ENCODE measurements at places on chromosomes 4 and X.
A peak's percentile ranks its signal among the peaks of the same experiment; 100 is the strongest.

DNA sequence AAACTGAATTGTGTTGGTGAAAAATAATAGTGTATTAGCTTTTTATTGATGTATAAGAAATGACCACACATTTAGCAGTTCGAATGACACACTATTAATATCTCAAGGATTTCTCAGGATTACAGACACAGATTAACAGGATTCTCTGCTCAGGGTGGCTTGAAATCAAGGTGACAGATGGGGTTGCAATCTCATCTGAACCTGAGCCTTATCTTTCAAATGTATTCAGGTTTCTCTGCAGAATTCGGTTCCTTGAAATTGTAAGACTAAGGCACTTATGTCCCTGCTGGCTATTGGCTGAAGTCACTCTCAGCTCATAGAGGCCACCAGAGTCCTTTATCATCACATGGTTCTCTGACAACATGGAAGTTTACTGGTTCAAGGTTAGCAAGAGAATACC lies 1780.1 kb downstream of the ARAP2 start:
- no peak for DNase-seq

DNA sequence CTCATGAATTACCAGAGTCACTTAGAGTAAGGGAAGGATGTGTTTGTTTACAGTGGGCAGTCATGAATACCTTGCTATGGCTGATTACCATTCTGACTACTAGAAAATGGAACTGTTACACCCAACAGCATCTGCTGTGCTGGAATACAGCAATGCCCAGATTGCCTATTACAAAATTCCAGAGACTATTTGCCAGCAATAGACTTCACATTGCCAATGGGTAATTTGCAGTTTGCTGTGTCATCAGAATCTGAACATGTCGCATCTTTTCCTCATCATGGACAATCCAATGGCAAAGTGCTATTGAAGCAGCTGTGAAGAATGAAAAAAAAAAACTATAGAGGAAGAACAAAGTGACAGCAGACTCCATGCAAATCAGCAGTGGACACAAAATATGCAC lies 356.6 kb downstream of the CXXC4 start:
- no peak for DNase-seq

- no peak for DNase-seq
Measured at GRCh38 chr4:39922399-39922798, 55.3 kb downstream of the PDS5A start.

DNA sequence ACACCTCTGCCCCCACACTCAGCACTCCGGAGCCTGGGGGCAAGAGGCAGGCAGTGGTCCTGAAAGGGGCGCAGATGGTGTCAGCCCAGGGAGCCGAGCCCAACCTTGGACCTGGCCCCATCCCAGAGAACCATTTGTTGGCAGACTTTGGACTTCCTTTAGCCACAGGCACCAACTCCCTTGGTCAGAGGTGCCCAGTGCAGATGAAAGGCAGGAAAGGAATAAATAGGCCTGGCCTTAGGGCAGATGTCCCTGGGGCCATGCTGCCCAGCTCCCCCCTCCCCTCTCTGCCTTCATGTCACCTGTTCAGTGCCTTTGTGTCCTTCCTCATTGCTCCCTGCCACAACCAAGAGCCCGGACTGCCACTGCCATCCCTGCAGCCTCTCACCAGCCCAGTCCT lies 52.8 kb downstream of the SEL1L3 start:
- no peak for DNase-seq

DNA sequence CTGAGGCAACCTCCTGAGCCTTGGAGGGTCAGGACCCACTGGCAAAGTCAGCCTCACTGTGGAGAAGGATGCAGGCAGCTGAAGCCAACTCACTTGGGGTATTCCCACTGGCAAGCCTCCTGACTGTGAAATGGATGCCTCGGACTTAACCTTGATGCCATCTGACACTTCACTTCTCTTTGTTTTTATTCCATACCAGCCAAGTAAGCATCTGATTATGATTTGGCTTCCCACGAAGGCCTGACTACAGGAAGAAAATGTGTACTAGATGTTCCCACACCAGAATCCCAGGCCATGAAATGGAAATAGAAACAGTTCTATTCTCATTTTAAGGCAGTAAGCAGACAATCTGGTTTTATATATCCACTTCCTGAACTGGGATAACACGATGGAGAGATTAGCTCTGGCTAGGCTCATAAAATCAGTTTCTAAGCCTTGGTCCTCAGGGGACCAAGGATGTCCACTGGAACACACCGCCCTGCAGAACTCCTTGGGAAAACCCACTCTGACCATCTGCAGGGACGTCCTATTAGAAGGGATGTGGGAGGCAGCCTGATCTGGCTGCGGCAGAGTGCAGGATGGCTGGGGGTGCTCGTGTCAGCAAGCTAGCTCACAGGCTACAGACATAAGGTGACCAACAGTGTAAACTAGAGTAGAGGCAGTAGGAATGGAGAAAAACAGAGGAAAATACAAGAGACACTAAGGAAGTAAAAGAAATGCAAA lies 89.3 kb downstream of the TSPAN5 start:
- DNase-seq, result no peak

DNA sequence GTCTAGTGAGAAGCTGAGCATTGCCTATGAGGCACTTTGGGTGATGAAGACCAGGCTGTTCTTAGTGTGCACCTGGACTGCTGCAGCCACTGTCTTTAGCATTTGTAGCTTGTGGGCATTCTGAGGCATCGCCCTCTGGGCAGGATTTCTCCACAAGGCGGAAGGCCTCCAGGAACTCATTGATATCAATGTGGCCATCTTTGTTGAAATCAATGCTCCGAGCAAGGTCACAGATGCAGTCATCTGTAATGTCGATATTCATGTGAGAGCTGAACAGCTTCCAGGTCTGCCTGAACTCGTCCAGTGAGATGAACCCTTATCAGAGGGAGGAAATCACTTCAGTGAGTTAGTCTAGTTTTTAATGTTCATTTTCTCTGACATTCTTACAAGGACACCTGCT lies 41.6 kb downstream of the PPEF2 start:
- DNase-seq, result no peak

- no peak for DNase-seq
Measured at GRCh38 chrX:3136161-3136961, 95.1 kb downstream of the ARSF start.

- DNase-seq, result no peak
Measured at GRCh38 chr4:88900432-88900831, 156.6 kb downstream of the FAM13A start.

DNA sequence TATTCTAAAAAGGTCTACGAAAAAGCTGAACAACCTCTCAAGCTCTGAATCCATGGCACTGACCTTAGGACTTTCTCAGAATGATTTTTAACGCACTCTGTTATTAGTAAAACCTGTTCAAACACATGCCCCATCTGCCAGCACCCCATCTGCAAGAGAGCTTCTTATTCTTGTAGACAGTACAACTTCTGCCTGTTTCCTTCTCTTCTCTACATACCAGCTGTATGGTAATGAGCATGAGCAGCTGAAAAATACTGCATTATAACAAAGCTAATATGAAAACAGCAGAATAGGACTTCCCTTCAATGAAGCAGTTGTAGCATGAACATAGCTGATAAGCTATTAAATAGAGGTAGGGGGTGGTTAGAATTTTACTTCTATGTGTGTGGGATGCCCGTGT lies 167.9 kb downstream of the FBXW7 start:
- no peak for DNase-seq

- no peak for DNase-seq
Measured at GRCh38 chr4:22462688-22463087, 53.2 kb downstream of the ADGRA3 start.

GRCh38 chr4:181017038-181017437 lies 1226.2 kb upstream of the TENM3 start:
- DNase-seq, result no peak

DNA sequence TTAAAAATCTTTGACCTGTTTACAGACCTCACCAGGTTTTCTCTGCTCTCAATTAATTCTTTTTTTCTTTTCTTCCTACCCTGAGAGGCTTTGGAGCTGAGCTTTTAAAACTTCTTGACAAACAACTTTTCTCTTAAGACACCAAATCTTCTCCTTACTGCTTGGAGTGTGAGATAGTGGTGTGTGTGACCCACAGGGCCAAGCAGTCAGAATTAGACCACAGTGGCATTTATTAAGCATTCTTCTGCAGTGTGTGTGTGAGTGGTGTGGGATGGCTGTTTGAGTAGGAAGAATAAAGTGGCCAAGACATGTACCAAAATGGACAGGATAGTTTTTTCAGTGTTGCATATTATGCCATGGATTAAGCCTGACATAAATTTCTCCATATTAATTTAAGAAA lies 665.1 kb downstream of the RAPGEF2 start:
- DNase-seq, result no peak

GRCh38 chr4:142952821-142953580 lies 106.9 kb upstream of the INPP4B start:
- no peak for DNase-seq

DNA sequence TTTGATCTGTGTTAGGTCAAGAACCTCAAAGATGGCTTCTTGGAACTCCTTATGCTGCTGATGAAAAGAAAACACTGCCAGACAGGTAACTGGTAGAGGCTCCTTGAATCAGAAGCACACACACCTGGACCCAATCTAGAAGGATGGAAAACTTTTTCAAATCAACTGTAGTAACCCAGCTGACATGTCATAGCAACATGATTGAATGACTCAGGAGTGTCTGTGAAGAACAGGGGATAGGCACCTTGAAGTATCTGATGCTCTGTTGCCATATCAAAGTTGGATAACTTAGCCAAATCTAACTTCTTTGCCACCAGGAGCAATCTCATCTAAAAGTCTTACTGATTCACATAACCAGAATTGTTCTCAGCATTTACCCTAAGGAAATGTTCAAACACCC lies 98.8 kb downstream of the ELOVL6 start:
- no peak for DNase-seq

DNA sequence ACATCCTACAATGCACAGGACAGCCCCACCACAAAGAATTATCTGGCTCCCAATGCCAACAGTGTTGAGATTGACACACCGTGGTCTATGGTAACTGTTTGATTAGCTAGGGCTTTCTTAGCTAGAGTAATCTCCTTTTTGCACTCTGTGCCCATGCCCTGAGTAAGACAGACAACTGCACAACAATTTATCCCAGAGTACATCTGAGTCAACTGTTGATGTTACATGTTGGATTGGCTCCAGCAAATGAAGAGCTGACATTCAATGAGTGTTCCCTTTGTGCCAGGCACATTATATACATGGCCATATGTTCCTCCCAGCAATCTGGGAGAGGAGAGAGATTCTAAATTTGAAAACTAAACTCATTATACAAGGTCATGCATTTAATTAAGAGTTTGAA lies 3.9 kb upstream of the FAM9C start:
- DNase-seq, result no peak

DNA sequence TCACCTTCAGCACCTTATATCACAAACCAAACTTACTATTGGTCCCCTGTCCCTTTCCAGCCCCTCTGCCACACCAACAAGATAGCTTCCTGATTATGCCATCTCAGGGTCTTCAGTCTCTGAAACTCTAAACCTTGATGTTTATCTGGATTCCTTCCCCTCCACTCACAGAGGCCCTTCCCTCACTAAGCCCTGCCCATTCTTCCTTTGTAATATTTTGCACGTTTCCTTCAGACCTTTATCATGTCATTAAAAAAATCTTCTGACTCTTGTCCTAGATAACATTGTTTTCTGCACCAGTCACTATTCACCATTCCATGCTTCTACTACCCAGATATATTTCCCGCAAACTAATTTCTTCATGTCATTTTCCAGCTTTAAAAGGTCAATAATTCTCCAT lies 17.7 kb upstream of the CEP135 start:
- DNase-seq, result no peak

GRCh38 chr4:185112104-185112503 lies 31.0 kb upstream of the SLC25A4 start:
- DNase-seq, result no peak

DNA sequence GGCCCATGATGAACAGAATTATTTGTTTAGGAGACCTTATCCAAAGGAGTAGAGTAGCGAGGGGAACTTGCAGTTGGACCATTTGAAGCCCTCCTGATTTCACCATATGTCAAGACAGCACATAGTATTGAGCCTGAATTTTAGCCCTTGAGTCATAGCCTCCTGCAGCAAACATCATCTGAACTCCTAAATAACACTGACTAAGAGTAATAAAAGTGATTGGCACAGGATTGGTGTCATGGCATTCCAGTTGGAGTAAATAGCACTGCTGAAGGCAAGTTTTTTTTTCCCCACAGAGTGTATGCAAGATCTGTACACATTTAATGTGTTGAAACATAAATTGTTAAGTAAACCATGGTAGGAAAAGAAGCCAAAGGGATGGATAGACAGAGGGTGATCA lies 89.0 kb downstream of the COMMD8 start:
- no peak for DNase-seq

- peak; percentile 98 for DNase-seq
Measured at GRCh38 chrX:1391370-1391706, 575 bp downstream of the SLC25A6 start.

DNA sequence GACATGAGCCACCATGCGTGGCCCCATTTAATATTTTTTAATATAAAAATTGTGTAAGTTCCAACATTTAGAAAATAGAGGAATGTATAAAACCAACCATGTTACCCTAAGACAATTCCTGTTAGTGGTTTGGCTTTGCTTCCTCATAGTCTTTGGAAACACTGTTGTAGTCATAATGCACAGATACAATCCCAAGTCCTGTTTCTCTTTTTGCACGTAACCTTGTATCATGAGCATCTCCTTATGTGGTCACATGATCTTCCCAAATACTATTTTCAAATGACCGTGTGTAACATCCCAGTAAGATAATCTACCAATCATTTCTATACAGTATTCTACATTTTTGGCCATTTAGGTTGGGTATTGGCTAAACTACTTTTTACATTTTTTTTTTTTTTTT lies 13.9 kb upstream of the RHOH start:
- no peak for DNase-seq

DNA sequence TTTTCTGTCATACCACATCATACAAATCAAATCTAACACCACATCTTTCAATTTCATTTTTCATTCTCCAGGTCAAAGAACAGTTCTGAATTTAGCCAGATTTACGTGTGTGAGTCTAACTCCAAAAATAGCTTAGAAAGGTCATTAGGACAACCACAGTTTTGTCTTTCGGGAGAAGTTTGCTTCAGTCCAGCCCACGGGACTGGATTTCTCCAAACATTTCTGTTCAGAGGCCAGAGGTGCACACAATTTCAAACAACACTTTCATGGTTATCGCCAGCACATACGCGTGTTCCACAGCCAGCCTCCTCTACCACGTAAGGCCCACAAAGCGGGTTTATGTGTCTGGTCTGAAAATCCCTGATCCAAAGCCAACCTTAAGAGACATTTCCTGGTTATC lies 65.9 kb downstream of the VEGFC start:
- DNase-seq, result no peak

DNA sequence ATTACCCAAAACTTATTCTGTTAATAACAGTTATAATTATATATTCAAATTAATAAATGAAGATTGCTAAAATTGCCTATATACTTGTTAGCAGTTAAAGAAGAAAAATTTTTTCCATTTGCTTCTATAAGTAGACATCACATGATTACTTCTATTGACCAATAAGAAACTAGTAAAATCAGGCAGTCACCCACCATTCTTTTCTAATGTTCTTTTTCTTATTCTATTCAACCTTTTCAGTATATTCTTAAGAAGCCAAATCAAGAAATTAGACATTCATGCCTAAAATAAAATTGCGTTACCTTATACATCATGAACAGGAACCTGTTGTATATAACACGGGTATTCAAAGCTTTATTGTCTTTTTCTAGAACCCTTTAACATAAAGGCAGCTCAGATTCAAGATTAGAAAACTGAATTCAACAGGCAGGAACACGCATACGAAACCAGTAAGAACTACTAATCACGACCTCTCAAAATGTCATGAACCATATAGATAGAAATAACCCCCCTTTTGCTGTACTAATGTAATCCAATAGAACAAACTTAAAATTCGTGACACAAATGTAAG lies 568.1 kb upstream of the DIPK2B start:
- no peak for DNase-seq
